Ascending aorta (tissue), 2 donors: ENCODE measurements at places on chromosomes 4 and X.

DNA sequence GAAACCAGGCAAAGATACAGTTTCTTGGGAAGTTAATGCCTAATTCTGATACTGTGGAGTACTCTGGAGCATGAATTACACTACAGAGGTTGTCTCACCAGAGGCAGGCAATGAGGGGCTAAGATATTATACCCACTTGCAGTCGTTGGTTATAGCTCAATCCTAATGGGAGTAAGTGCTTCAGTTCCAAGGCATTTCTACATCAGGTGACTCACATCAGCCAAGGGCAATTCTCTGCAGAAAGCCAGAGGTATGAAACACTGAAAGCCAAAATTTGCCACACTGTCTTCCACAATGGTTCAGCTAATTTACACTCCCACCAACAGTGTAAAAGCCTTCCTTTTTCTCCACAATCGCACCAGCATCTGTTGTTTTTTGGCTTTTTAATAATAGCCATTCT, 174.0 kb upstream of the IL15 start:
- no peak for DNase-seq

- no peak for DNase-seq
Observed at GRCh38 chr4:41169256-41169800, 45.0 kb downstream of the APBB2 start.

DNA sequence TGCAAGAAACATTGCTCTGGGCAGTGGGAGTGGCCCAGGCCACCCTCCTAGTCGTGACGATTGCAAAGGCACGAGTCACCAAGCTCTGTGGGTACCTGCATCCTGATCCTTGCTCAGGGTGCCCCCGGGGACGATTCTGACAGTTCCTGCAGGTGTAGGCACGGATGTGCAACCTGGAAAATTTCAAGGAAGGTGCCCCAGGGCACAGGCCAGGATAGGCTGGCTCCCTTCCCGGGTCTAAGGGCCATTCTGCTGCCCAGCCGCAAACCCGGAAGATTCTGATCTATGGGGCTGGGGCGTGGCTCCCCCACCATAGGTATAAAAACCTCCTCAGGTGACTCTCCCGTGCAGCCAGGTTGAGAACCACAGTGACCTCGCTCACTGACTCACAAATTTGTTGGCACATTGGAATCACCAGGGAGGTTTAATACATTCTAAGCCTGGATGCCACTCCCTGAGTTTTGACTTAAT, 228.5 kb downstream of the PTTG2 start:
- DNase-seq: no peak

GRCh38 chr4:175787948-175788347, 24.1 kb downstream of the GPM6A start:
- no peak for DNase-seq

GRCh38 chr4:188201851-188202250, 62.6 kb downstream of the TRIML1 start:
- no peak for DNase-seq

DNA sequence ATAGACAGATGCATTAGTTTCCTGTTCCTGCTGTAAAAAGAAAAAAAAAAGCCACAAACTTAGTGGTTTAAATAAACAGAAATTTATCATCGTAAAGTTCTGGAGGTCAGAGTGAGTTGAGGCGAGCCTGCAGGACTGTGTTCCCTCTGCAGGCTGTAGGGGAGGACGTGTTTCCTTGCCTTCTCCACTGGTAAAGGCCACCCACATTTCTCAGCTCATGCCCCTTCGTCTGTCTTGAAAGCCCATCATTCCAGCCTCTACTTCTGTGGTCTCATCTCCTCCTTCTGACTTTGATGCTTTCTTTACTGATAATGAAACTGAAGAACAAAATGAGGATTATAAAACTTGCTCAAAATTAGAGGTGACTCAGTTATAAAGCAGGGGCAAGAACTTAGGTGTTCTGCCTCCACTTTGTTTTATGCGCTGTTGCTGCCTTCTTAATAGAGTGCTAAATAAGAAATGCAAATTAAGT, 143.0 kb downstream of the STIM2 start:
- no peak for DNase-seq

DNA sequence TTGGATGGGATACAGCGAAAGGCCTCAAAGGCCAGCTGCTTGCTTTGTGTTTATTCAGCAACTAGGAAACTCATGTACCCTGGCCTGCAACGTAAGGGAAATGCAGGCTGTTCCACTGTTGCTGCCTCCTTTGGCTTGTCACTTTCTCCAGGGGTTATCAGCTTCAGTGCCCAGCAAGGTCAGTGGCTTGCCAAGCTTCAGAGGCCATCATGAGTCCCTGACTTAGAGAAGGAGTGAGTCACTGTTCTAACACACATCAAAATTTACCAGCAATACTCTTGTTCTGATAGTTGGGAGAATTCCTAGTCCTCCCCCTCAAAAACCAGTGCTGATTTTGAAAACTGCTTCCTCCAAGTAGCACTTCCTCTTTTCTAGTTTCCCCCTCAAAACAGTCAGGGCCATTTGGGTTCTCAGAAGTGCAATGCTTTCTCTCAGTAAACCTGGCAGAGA, 250.8 kb downstream of the ARHGAP24 start:
- no peak for DNase-seq

DNA sequence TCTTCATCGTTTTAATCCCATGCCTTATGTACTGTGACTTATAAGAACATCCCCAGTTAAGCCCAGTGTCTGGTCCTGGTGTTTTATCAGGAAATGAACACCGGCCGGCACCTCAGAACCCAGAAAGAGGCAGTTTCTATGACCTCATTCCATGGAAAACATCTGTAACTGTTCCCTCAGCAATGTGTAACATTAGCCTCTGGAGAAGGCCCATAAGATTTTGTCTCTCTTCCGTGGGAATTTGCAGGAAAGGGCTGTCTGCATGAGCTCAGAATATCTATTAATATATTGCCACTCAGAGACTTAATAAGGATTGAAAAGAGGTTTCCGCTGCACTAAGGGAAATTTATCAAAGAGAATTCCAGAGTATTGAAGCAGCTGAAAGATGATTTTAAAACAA, 3.1 kb upstream of the TCEANC start:
- no peak for DNase-seq

GRCh38 chr4:89358935-89359638, 51.5 kb upstream of the GPRIN3 start:
- DNase-seq: no peak

DNA sequence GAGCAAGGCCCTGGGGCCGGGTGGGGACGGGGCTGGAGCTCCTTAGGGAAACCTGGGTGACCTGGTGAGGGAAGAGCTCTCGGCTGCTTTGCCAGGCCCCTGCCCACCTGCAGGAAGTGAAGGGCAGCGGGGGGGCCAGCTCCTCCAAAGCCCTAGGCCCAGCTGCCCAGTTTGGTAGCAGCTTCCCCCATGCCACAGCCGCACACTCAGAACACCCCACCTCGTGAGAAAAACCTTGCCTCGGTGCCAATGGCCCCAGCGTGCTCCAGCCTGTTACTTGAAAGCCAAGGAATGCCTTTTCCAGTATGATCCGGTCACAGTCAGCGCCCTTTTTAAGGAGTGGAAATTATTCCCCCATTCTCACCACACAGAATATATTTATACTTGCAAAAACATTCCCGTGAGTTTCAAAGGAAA, 38.3 kb downstream of the ACOX3 start:
- DNase-seq: peak; percentile 92

DNA sequence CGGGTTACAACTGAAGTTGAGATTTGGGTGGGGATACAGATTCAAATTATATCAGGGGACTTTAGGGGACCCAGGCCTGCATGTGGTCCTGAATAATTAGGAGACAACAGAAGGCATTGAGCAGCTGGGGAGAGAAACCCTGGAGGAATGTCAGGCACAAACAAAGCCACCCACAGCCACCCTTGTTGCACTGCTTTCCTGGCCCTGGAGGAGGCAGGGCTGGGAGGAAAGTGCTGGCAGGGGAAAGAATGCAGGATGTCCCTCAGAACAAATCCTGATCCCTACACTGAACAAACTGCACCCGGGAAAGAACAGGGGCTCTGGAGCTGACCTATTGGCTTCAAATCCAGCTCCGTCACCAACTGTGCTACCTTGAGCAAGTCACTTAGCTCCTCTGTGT, 214.1 kb upstream of the ATP6AP2 start:
- DNase-seq: no peak

DNA sequence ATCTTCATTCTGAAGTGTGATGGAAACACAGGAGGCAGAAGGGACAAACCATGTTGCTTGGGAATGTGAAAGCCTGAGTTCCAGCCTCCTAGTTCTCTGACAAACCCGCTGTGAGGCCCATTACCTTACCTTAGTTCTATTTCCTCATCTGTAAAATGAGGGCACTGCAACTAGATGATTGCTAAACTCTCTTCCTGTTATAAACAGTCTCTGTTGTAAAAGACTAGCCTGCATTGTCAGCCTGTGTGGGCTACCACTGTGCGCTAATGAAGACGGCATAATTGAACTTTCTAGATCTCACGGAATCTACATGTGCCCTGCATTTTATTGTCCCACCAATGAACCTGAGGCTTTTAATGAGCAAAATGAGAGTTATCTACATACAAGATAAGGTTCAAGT, 147.2 kb downstream of the AFF2 start:
- no peak for DNase-seq

- no peak for DNase-seq
Observed at GRCh38 chr4:21226637-21227538, 526.6 kb downstream of the PACRGL start.

DNA sequence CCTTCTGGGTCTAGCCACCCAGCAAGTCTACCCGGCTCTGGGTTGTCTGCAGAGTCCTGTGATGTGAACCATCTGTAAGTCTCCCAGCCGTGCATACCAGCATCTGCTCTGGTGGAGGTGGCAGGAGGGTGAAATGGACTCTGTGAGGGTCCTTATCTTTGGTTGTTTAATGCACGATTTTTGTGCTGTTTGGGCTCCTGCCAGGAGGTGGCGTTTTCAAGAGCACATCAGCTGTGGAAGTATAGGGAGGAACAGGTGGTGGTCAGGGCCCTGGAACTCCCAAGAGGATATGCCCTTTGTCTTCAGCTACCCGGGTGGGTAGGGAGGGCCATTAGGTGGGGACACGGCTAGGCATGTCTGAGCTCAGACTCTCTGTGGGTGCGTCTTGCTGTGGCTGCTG, 66.5 kb upstream of the ZFP42 start:
- no peak for DNase-seq

GRCh38 chr4:105106426-105106825, 40.2 kb upstream of the TET2 start:
- DNase-seq: no peak

DNA sequence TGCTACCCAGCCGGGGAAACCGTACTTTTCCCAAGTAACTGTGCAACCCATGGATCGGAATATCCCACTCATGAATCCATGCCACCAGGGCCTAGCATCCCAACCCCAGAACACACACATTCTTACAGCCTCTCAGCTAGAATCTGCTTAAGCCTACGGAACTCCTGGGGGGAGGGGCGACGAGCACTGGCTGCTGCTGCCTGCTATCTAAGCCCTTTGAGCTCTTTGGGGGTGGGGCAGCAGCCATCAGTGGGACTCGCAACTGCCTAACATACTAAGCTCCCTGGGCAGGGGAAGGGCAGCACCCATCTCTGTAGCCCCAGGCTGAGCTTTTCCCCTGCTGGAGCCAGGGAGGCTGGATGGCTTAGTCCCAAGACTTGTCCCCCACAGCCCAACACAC, 28.6 kb downstream of the NUDT10 start:
- DNase-seq: no peak

DNA sequence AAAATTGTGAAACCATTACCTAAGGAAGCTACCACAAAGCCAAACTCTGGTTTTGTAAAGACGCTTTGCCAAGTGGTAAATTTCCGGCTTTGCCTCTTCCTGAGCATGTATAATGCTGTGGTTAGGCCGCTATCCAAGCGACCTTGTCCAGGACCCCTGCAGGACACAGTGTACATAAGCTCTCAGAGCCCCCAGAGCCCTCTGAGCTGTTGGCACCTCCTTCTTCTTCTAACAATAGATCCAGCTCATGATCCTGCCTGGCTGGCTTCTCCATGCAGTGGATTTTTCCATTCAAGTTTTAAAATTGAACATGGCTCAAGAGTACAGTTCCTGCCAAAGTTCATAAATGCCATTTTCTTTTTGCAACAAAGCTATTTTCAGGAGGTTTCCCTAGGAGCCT, 326.7 kb downstream of the MAPK10 start:
- DNase-seq: peak; percentile 89

- no peak for DNase-seq
Observed at GRCh38 chr4:47733302-47734175, 104.3 kb downstream of the CORIN start.

DNA sequence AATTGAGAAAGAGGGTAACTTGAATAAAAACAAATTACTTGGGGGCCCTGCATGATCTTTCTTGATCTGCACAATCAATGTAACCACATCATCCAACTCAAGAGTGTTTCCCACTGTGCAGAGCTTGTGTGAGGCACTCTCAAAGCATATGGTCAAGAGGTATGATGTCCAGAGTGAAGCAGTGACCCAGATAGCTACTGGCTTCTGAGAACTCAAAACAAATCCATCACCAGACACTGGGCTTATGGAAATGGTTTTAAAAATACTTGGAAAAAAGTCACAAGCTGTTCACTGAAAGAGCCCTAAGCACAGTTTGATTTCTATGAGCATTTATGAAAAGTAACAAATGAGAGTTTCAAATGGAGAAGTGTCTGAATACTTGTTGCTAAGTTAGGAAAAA, 361.0 kb downstream of the GRXCR1 start:
- no peak for DNase-seq

DNA sequence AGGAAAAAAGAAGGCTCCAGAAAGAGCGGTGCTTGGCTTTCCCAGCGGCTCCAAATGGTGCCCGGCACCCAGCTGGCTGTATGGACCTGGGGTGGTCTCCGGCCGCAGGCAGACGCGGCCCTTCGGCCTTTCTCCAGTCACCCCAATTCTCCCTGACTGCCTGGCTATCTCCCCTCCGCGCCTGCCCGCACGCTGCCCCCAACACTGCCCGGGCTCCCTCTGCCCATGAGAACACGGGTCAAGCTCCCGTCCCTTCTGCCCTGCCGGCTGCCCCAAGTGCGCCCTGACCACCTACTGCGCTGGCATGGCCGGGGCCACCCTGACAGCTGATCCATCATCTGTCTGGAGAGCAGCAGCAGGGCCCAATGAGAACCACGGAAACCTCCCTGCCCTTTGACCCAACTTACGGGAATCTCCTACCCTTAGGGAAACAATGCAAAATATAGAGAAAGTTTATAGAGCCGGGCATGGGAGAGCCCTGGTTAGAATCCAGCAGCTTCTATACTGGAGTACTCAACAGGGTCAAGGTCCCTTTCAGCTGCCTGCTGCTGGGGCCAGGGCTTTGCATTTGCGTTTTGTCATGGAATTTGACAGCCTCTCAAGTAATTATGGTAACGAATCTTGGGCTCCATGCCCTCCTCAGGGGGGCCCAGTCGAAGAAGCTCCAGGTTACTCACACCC, 1.2 kb upstream of the FAM3A start:
- no peak for DNase-seq

- no peak for DNase-seq
Observed at GRCh38 chr4:114659386-114660008, 60.9 kb downstream of the UGT8 start.

- DNase-seq: no peak
Observed at GRCh38 chr4:129377131-129377845, 281.3 kb downstream of the C4orf33 start.

- no peak for DNase-seq
Observed at GRCh38 chr4:129429581-129430320, 333.8 kb downstream of the C4orf33 start.

- no peak for DNase-seq
Observed at GRCh38 chrX:108122748-108123147, 31.2 kb downstream of the ATG4A start.

- no peak for DNase-seq
Observed at GRCh38 chr4:102362922-102363432, 17.7 kb upstream of the SLC39A8 start.
